ENCODE measurements at places on chromosomes 16 and 17. TPM values are rescaled to one million over a fixed set of nuclear protein-coding genes. Genes with fewer than 3 reads are reported as not detected.
A peak's percentile ranks its signal among the peaks of the same experiment; 100 is the strongest.

GRCh38 chr16:25134166-25134700 lies 22.7 kb downstream of the LCMT1 start:
- no peak for DNase-seq

DNA sequence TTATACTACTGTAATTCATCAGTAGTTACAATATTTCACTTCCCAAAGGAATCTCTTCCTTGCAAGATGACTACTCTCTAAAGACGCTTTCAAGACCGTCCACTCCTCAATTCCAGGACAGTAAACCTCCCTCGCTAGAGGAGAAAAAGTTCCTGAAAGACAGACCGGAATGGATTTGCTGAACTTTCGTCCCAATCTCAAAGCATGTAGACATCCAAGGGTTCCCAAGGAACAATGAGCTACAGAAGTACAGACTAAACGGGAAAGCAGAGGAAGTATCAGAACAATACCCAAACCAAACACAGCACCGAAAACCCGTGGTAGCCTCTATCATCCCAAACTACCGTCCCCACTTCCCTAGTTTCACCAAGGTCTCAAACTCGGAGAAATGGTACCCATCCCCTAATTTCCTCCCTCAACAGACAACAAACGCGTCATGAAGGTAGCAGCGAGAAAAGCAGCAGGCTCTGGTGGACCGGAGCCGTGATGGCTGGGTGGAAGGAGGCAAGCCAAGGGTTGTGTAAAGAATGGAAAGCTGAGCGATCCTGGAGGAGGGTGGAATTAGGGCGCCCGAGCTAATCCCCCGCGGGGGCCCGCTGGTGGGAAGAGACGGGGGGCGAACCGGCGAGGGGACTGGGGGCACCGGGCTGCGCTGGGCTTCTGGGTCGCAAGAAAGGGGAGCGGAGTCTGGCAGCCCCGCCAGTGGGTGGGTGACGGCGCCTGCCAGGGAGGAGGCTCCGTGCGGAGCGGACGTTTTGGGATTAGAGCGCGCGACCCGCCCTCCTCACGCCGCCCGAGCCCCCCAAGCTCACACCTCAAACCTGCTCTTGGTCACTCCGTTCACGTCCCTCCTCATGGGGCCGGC lies 647 bp downstream of the FBXL20 start:
- DNase-seq = peak; percentile 38

GRCh38 chr17:73226556-73227172 lies 33.8 kb downstream of the COG1 start:
- no peak for DNase-seq

GRCh38 chr16:67665598-67665997 lies 952 bp downstream of the ENKD1 start:
- DNase-seq = no peak

DNA sequence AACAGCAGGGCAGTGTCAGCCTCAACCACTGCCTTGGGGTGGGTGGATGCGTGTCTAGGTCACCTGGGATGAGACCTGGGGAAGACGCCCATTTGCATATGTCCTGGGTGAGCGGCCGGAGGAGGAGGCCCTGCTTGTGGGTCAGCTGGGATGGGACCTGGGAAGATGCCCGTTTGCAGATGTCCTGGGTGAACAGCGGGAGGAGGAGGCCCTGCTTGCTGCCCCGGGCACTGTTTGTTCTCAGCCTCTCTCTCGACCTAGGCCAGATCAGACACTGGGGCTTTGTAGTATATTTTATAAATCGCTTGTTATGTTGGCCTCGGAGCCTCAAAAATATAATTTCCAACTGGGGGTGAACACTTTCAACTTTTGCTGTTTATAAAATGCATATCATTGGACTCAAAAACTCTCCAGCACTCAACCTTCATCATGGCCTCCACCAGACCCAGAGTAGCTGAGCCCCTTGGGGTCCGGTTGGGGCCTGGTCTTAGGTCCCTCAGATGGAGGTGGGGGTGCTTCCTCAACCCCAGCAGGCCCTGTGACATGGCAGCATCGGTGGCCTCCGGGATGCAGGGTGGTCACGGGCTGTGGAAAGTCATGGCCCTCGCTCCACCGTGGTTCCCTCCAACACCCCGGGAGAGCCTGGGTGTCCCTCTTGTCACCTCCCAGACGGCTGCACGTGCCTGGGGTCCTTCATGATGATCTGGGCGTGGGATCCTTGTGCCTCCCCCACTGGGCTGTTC lies 17.3 kb downstream of the DBNDD1 start:
- DNase-seq = no peak

The SEC14L5 gene
- 0.02 TPM for total RNA-seq

The ATAD5 gene
- 35.7 TPM for total RNA-seq

The BAHCC1 gene
- total RNA-seq = 0.14 TPM
